ENCODE measurements at places on chromosomes 11 and 22.

DNA sequence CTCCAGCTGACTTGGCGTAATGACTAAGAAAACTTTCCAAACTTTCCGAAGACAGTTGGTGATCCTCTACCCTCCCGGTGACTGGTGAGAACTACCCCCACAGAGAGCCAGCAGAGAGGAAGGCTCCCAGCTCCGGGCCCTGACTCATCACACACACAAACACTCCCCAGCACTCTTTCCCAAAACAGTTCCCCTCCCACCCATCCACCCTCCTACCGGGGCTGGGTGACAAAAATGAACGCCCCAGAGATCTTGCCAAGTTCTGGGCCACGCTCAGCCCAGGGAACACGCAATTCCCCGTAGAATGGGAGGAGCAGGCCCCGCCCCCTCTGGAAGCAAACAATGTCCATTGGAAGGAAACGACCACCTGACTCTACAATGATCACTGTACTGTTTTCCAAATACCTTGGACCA lies 21.3 kb upstream of the JAM3 start:
- DNase-seq = no peak

- no peak for DNase-seq
Observed at GRCh38 chr11:114059984-114060391, 477 bp downstream of the ZBTB16 start.

DNA sequence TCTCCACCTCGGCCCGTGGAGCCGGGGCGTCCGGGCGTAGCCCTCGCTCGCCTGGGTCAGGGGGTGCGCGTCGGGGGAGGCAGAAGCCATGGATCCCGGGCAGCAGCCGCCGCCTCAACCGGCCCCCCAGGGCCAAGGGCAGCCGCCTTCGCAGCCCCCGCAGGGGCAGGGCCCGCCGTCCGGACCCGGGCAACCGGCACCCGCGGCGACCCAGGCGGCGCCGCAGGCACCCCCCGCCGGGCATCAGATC lies 439 bp downstream of the YAP1 start:
- no peak for DNase-seq

GRCh38 chr11:73465023-73465675 lies 89.0 kb downstream of the RELT start:
- DNase-seq = peak; percentile 36

GRCh38 chr11:8758619-8759169 lies 76.1 kb downstream of the RPL27A start:
- no peak for DNase-seq

DNA sequence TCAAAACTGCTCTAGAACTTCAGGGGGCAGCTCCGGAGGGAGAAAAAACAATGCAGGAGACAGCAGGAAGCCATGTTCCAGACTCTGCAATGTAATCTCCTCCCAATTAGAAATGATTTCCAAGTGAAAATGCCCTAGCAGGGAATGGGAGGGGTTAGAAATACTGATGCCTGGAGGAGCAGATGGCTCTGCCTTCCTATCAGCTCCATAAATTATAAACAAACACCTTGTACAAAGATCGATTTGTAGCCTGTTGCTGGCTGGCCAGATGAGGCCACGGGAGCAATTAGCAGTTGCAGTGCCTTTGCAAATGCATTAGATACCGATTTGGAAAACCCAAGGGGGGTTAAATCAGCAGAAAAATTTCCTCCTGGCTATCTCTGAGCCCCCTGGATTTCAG lies 46.6 kb upstream of the CHRM4 start:
- DNase-seq = no peak

GRCh38 chr22:20648306-20648903 lies 125.5 kb upstream of the SERPIND1 start:
- no peak for DNase-seq

GRCh38 chr11:63915961-63916836 lies 765 bp downstream of the RCOR2 start:
- peak; percentile 91 for DNase-seq

- no peak for DNase-seq
Observed at GRCh38 chr11:113332638-113333329, 18.4 kb downstream of the TTC12 start.

GRCh38 chr11:128827191-128827893 lies 39.8 kb downstream of the KCNJ1 start:
- DNase-seq = no peak

GRCh38 chr11:44754876-44755555 lies 28.3 kb downstream of the TSPAN18 start:
- peak; percentile 68 for DNase-seq
